Thymus (tissue), 14 donors: ENCODE measurements at places on chromosomes 1 and 21.

DNA sequence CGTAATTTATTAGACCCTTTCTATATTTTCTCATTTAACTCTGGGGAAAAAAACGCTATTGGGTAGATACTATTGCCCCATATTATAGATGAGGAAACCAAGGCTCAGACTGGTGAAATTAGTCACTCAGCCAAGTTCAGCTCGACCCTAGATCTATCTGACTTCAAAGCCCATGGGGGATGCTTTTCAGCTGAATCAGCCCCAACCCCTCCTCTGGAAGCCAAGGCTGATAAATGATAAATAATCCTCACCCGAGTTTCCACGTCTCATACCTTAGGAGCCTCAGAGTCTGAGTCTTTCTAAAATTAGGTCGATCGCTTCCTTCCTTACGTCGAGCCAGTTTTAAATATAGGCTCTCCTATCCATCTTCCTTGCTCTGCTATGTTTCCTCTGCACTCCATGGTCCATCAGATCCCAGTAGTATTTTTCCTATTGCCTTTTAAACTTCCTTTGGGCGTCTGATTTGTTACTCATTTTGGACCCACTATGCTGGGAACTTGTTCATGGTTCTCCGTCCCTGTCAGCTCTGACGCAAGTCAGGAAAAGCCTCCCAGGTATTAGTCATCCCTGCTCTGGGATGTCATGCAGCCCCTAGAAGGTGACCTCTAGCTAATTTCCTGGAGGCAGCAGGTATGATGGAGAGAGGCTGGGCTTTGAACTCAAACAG is 122.8 kb downstream of the PLPP3 start:
- no peak for DNase-seq

DNA sequence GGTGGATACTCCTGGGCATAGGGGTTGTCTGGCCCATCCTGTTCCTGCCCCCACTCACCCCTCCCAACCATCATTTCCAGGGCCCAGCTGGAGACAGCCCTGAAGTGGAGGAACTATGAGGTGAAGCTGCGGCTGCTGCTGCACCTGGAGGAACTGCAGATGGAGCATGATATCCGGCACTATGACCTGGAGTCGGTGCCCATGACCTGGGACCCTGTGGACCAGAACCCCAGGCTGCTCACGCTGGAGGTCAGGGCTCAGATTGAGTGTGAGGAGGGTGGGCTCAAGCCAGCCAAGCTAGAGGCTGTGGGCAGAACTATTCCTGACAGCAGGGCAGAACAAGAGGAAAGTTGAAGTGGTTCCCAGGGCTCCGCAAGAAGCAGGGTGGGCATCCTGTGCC is 14.2 kb downstream of the RHOC start:
- DNase-seq: no peak

- DNase-seq: no peak
Observed at GRCh38 chr1:173853074-173853473, 14.7 kb downstream of the GAS5 start.

DNA sequence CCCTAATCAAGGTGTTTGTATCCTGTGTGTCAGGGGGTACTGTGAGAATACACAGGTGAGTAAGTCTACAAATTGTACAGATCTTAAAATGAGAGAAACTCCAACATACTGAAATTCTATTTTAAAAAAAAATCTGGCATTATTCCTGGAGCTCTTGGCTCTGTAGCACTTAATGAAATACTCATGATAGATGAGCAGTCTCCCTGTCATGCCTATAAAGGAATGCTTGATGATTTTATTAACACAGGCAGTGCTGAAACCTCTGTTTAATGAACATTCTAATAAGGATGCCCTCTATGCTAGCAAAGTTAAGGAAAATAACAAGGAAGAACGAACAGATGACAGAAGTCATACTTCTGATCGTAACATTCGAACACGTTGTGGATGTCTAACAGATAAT is 233.9 kb upstream of the NEGR1 start:
- no peak for DNase-seq

DNA sequence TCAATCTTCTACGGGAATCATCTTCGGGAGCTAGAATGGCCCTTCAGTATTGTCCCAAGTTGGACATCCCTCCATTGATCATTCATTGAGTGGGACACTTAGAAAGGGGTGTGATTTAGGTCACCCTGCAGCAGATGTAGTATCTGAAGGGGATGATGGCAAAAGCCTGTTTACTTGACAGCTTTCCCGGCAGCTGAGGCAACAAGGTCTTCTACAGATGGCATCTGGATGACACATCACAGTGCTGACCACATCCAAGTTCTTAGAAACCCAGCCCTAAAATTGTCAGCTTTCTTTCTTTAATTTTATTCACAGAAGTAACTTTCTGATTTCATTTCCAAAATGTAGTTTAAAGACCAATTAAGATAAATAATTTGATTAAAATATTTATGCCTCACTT is 150.3 kb downstream of the AMY1C start:
- no peak for DNase-seq

DNA sequence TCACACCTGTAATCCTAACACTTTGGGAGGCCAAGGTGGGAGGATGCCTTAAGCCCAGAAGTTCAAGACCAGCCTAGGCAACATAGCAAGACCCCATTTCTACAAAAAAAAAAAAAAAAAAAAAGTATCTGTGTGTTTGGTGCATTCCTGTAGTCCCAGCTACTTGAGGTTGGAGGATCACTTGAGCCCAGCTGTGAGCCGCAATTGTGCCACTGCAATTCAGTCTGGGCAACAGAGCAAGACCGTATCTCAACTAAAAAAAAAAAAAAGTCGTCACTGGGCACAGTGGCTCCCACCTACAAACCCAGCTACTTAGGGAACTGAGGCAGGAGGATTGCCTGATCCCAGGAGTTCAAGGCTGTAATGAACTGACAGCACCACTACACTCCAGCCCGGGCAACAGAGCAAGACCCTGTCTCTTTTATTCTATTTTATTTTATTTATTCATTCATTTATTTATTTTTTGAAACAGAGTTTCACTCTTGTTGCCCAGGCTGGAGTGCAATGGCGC is 8.6 kb upstream of the EIF4G3 start:
- no peak for DNase-seq

DNA sequence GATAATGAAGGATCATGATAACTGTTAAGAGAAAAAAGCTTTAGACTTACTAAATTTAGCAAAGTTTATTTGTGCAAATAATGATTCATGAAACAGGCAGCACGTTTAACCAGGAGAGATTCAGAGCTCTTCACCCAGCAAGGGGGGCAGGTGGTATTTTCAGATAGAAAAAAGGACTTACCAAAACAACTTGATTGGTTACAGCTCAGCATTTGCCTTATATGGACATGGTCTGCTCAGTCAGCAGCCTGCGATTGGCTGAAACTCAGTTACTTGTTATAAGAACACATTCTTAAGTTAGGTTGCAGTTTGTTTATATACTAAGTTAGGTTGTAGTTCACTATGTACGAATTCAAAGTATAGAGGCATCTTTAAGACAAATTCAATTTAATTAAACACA is 165.6 kb downstream of the DUSP10 start:
- DNase-seq: no peak

GRCh38 chr1:112714313-112715263 is 544 bp downstream of the PPM1J start:
- no peak for DNase-seq

- no peak for DNase-seq
Observed at GRCh38 chr1:91054780-91055481, 33.1 kb upstream of the ZNF644 start.

DNA sequence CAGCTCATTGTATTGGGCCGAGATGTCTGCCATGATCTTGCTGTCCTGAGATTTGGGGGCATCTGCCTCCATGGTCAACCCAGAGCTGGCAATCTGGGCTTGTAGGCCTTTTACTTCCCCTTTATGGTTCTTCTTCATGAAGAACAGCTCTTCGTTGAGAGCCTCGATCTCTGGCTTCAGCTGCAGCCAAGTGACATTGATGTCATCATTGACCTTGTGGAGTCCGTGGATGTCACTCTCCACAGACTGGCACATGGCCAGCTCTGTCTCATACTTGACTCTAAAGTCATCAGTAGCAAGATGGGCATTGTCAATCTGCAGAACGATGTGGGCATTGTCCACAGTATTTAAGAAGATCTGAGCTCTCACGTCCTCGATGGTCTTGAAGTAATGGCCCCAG is 29.2 kb downstream of the RAP1A start:
- no peak for DNase-seq

DNA sequence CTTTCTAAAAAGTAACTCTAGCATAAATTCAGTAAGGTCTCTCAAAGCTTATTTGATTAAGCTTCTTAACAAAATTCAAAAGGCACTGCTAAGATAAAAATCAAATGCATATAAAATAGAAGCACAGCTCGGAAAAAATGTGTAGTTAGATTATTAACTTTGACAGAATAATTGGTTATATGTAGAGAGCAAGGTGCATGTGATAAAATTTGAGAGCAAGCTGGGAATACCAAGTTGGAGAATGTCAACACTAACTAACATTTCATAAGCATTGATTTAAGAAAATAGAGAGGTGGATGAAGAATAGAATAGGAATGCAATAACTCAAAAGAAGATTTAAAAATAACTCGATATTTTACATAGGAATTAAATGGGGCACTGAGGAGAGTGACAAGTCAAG is 204.5 kb upstream of the GREM2 start:
- no peak for DNase-seq

DNA sequence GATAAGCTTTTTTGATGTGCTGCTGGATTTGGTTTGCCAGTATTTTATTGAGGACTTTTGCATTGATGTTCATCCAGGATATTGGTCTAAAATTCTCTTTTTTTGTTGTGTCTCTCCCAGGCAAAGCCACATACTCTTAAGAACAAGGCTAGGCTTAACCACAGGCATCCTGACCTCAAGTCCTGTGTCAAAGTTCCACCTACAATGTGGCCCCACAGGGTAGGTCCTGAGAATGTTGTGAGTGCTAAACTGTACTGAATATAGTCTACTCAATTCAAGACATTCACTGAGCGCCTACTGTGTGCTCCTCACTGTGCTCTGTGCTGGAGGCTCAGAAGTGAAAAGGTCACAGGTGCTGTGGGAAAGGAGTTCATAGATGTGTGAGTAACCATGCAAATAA is 20.6 kb downstream of the DDAH1 start:
- DNase-seq: no peak
